Astrocyte (in vitro differentiated cells and primary cell): ENCODE measurements at places on chromosomes 2 and 18. TPM values are rescaled to one million over a fixed set of nuclear protein-coding genes. Genes with fewer than 3 reads are reported as not detected.

- DNase-seq, result no peak
These were observed 6.3 kb upstream of the NEU4 start for GRCh38 chr2:241802421-241803318.

The CDH7 gene
- total RNA-seq, result 0.43 TPM in 2 replicates

DNA sequence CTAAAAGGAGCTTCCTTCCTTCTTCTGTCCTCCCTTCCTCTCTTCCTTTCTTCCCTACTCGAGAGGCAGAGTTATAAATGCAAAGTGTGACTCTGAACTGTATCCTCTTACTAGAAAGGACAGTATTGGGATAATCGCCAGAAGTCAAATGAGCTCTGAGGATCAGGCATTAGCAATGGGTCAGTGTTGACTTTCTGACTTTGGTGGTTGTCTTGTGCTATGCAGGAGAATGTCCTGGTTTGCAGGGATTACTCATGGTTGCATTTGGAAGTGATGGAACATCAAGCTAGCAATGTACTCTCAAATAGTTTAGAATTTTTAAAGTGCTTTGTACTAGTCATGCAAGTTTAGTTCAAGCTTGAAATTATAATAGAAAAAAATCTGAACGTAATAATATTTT lies 115.6 kb downstream of the TXNL1 start:
- DNase-seq, result peak; percentile 63

The OTOF gene
- not detected in 2 replicates for total RNA-seq

DNA sequence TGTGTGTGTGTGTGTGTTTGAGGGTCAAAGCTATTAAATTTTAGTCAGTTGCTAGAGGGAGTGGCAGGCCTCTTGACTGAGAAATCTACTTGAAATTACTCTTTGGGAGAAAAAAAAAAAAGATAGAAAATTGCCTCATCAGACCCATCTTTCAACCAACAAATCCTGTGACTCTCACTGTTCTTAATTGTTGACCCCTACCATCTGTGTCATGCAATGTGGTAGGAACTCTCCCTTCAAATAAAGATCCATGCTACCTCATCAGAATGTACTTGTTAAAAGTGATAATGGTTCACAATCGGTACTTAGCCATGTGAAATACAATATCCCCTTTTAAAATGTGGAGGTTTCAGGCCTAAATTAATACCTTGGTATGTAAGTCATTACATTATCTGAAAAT lies 670.8 kb upstream of the FANCL start:
- DNase-seq, result no peak

The RASGRP3 gene
- total RNA-seq, result 2.0 and 2.8 TPM in 2 replicates

DNA sequence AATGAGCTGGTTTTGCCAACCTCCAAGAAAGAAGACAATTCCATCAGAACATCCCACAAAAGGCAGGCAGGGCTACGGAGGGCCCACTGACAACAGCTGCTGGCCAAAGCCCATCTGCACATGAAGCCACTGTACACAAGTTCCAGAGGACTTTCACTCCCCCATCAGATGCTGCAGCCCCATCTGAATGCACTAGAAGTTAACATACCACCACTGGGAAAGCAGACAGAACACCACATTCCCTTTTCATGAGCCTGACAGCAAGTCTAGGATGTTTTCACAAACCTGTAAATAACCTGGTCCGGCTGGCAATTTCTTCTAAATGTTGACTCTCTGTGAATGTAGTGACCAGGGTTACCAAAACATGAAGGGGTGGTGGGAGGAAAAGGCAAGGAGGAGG lies 41.5 kb downstream of the CCBE1 start:
- DNase-seq, result no peak

The NFU1 gene
- 42.6 and 46.6 TPM in 2 replicates for total RNA-seq

DNA sequence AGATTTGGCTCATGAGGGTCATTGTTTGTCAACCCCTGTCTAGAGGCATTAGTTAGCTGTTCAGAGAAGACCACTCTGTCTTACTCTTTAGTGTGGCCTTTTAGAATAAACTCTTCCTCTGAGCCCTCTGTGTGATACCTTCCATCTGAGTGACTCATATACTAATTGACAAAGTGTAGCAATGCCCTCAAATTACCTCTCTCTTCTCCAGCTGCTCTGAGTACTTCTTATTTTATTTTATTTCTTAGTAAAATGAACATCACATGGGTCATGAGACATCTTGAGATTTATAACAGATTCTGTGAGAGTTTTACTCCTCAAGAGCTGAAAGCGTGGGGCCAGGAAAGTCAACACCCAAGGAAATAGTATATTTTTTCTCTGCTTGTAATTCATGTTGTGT lies 67.4 kb downstream of the KCTD18 start:
- peak; percentile 72 for DNase-seq

DNA sequence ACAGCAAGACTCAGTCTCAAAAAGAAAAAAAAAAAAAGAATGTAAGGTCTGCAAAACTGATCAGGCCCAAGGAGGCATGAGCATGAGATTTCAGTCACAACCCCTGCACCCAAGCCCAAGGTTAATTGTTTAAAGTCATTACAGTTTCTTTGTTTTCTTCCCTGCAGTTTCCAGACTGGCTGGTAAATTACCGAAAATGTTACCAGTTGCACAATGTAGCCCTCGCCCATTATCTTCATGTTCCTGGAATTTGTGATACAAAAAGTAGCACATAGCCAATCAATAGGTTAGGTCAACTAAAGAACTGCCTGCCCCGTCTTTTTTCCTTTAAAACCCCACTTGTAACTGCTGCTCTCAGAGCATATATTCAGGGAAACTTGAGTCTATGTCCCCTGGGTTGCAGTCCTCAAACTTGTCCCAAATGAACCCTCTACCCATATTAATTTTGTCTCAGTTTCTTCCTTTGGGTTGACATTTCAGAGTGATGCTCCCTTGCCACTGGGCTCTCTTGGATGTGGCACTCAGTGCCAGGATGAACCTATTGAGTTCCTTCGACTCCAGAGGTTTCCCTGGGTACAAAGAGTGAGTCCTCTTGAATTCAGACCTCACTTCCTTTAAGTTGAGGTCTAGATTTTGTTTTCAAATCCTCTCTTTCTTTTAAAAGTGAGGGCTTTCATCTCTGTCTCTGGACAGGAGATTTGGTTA lies 216.2 kb upstream of the HS6ST1 start:
- no peak for DNase-seq

The RGPD8 gene
- 9.6 and 11.6 TPM in 2 replicates for total RNA-seq

The DLX2 gene
- total RNA-seq, result 2.1 and 2.2 TPM in 2 replicates

DNA sequence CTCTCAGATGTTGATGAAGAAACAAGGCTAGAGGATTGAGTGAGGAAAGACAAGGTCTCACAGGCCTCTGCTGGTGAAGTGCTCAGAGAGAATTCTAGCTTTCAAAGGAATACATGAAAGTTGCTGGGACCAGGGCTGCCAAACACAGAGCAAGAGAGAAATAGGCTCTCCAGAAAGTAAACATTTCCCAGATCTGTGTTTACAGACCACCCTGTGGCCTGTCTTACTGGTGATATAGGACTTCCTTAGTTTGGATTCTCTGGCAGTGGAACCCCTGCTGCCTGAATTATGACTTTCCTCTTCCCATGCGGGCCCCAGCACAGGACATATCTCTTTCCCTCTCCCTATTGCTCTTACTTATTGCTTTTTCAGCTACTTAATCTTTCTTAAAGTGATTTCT lies 64.5 kb downstream of the TACR1 start:
- DNase-seq, result no peak

The BCL2 gene
- total RNA-seq, result 1.0 and 1.7 TPM in 2 replicates

DNA sequence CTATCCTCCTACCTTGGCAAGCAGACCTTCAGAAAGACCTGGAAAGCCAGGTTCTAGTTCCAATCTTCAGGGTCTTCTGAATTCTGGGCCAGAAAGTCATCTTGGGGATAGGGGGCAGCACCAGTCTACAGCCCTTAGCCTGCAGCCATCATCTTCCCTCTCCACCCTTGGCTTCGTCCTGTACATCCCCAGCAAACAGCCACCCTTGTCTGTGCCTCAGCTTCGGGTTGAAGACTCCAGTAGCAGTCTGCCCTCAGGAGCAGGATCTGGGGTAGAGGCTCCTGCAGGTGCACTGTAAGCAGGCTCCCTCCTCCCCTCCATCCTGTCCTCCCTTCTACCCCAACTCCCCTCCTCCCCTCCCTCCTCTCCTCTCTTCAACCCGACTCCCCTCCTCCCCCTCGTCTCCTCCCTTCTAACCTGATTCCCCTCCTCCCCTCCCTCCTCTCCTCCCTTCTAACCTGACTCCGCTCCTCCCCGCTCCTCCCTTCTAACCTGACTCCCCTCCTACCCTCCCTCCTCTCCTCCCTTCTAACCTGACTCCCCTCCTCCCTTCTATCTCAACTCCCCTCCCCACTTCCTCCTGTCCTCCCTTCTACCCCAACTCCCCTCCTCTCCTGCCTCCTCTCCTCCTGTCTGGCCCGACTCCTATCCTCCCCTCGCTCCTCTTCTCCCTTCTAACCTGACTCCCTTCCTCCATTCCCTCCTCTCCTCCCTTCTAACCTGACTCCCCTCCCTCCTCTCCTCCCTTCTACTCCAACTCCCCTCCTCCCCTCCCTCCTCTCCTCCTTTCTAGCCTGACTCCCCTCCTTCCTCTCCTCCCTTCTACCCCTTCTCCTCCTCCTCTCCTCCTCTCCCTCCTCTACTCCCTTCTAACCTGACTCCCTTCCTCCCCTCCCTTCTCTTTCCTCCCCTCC lies 90.1 kb upstream of the SMAD2 start:
- DNase-seq, result no peak

GRCh38 chr2:149738767-149739166 lies 151.2 kb upstream of the MMADHC start:
- DNase-seq, result peak; percentile 43

DNA sequence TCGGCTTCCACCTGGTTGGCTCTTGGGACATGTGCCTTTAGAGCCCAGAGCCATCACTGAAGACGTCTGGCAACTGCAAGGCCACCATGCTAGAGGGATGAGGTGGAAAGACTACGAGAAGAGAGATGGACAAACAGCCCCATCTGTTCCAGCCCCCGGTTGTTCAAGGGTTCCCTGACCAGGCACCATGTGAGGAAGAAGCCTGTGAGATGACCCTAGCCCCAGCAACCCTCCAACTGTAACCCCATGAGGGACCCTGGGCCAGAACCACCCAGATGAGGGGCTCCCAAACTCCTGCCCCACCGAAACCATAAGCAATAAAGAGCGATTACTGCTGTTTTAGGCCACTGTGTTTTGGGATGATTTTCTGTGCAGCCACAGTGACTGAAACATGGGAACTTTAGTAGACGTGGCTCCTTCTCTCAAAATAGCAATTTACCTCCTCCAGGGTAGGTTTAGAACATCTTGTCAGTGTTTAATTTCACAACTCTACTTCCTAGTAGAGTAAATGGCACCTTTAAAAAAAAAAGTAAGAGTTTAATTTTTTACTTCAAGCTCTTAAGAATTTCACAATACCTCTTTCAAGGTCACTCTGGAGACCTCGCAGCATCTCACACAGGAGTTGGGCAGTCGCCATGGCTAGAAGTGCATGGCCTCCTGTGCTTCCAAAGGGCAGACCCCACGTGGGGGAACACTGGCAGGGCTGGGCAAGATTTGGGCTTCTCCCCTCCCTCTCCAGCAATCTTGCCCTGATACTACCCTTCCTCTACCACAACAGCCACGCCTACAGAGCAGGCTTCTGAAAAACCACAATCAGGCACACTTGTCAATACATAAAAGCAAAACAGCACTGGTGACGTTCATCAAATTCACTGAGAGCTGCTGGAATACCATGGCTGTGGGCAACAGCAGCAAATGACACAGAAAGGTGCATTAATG lies 48.8 kb downstream of the TMEM163 start:
- no peak for DNase-seq

DNA sequence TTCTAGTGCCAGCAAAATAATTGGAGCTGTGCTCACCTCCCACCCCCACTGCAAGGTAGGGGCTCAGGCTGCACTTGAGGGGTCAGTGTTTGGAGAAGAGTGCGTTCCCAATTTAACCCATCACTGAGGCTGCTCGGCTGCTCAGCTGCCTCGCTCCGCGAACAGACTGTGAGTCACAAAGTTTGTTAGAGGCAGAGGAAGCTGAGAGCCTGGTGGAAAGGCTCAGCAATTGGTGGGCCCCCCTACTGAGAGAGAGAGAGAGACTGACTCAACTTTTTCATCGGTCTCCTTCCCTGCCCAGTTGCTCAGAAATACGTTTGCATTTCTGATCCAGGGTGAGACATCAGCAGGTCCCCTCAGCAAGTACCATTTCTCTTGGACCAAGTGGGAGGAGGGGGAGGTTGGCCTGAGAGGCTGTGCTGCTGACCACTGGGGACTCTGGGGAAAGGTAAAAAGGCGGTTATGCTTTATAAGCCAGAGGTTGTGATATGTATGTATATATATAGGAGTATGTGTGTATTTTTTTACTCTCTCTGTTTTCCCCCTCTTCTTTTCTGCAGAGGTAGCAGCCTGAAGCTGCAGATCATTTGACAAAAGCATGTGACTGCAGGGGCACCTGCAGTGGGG lies 1.5 kb downstream of the EFR3B start:
- peak; percentile 87 for DNase-seq

DNA sequence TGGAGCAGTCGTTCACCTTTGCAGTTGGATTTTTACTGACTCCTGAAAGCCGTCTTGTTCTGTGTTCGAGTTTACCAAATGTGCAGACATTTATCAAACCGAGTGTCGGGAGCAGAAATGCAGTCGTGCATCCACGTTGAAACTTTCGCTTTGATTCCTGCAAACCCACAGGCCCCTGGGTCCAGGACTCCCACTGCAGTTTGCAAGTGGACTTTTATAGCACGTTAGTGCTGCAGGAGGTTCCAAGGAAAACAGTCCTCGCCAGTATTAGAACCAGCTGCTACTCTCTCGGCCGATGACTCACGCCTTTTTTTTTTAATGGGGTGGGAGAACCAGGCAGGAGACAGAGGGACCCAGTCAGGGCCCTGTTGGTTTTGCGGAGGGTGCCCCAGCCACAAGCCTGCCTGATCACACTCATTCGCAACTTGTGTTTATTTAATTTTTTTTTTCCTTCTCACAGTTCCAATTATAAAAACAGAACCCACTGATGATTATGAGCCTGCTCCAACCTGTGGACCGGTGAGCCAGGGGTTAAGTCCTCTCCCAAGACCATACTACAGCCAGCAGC lies 90.1 kb downstream of the NFATC1 start:
- peak; percentile 92 for DNase-seq

- no peak for DNase-seq
These were observed 21.8 kb upstream of the CTIF start for GRCh38 chr18:48517048-48517447.

- peak; percentile 31 for DNase-seq
These were observed 17.5 kb downstream of the RAB27B start for GRCh38 chr18:54845787-54846186.

- no peak for DNase-seq
These were observed 68.4 kb upstream of the CDCA7 start for GRCh38 chr2:173286153-173286809.

GRCh38 chr2:167212014-167212648 lies 323.9 kb downstream of the XIRP2 start:
- DNase-seq, result peak; percentile 34
